ENCODE measurements at places on chromosomes 5 and 9.

- no peak for DNase-seq
Measured at GRCh38 chr5:11596185-11596584, 308.1 kb downstream of the CTNND2 start.

DNA sequence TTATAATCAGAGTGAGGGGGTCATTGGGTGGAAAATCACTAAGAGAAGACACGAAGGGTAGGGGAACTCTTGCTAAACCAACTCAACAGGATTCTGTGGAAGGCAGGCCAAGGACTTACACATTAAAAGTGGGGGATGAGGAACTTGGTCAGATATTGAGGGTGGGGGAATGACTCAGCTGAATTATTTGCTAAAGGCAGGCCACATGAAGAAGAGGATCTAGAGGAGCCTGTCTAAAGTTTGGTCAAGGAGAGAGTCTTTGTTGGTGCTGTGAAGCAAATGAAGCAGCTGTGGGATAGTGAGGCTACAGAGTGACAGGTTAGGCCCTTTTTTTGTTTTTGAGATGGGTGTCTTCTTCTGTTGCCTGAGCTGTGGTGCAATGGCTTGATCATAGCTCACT, 63.9 kb upstream of the SPRY4 start:
- no peak for DNase-seq

GRCh38 chr5:56478062-56478461, 244.9 kb upstream of the ANKRD55 start:
- DNase-seq: no peak

- no peak for DNase-seq
Measured at GRCh38 chr9:116430849-116431248, 256.3 kb upstream of the TRIM32 start.

DNA sequence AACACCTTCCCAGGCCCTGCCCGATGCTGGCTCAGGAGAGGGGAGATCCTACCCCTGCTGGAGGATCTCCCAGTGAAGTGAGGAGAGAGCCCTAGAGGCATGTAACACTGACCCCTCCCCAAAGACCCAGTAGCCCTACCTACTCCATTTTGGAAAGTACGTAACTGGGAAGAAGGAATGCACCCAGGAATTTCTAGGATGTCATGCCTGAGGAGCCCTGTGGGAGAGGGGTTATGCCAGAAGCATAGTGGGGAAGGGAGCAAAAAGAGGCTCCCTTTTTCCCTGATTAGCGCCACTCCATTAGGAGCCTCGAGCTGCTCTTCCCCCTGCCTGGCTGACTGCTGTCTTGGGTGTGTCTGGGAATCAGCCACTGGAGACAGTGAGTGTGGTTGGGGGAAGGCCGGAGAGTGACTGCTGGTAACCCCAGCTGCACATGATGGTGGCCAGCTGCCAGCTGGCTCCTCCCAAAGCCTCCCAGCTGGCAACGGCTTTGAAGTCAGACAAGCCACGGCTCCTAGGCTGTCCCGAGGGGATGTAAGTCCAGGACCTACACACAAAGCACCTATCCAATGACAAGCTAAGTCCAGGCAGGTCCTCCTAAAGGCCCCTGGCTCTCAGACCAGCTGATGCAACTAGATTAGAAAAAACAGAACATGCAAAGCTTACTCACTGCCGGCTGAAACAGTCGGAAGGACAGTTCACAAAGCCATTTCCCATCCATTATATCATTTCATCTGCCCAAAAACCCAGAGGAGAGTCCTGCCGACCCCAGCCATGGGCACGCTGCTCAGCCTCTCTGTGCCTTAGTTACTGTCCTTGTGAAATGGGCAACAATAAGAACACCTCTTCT, 136.5 kb upstream of the ABCA1 start:
- DNase-seq: no peak

All from cortex of kidney (tissue), 1 donor.